ENCODE measurements at places on chromosomes 7 and 10.

- no peak overlapping the region for H3K27ac ChIP-seq
- no peaks in the 10 kb centered on the region for H3K27me3 ChIP-seq
- H3K4me1 ChIP-seq: no peaks in the 10 kb centered on the region
- H3K36me3 ChIP-seq: no peaks in the 10 kb centered on the region
- DNase-seq: no peak
These were observed 642.4 kb upstream of the STEAP1 start for GRCh38 chr7:89511900-89512299.

DNA sequence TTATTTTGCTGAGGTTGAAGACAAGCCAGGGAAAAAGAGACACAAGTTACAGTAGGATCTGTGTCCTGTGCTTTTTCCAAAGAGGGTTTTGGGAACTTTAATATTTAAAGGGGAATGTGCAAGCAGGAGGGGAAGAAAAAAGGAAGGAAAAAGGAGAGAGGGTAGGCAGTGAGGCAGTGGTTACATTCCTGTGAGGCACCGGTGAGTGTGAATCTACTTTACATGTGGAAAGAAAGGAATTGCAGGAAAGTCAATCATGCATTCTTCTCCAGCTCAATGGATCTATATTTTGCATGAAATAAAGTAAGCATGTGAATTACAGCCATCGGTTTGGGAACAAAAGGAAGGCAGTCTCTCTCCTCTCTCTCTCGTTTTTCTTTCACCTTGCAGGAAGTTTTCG, 12.6 kb upstream of the DYNC2I1 start:
- H3K27me3 ChIP-seq: no peaks in the 10 kb centered on the region
- H3K4me3 ChIP-seq: no peak overlapping the region
- DNase-seq: no peak
- H3K36me3 ChIP-seq: no peaks in the 10 kb centered on the region
- H3K4me1 ChIP-seq: no peaks in the 10 kb centered on the region

DNA sequence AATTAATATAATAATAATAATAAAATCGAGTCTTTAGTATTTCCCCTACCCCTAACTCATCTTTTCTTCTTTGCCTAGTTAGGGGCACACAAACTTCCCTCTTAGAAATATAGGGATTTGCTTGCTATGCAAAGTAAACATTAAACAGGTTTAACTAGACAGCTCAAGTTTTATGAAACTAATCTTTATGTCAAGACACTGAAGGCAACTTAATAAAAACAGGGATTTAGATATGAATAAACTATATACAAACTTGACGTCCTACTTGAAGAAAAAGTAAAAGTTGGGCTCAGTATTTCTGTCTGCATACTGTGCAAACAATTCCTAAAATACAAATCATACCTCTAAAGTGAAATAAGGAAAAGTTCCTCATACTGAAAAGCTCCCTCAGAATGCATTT, 52.1 kb upstream of the CAV2 start:
- H3K36me3 ChIP-seq: no peaks in the 10 kb centered on the region
- DNase-seq: no peak
- no peak overlapping the region for H3K27ac ChIP-seq
- no peaks in the 10 kb centered on the region for H3K4me1 ChIP-seq

DNA sequence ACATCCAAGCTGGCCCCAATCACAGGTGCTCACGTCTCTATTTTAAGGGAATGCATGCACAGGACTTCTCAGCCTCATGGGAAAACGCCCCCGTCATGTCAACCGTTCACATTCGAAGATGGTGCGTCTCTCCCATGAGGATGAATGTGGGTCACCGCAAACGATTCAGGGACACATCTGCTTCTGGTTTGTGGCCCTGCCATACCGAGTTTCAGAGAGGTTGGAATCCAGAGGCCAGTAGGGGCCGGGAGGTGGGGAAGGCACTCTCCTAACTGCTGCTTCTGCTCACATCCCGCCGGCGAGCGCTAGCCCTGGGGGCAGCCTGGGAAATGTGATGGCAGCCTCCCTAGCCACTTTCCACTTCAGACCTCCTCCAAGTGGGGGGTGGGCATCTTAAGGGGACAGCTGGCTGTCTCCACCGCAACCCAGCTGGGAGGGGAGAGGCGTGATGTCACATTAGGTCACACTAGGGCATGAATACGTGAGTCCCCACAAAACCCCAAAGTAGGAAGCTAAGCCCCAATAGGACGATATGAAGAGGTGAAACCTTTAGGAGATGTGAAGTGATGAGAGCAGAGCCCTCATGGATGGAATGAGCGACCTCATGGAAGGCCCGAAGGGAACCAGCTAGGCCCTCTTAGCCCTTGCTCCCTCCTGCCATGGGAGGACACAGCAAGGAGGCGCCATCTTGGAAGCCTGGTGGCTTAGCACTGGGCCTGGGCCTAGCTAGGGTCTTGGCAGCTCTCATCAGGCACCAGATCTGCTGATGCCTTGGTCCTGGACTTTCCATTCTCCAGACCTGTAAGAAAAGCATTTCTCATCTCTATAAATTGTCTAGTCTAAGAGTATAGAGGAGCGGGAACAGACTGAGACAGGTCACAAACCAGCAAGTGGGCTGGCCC, 107.8 kb downstream of the TCERG1L start:
- H3K27me3 ChIP-seq: no peaks in the 10 kb centered on the region
- no peaks in the 10 kb centered on the region for H3K4me1 ChIP-seq
- no peak overlapping the region for H3K4me3 ChIP-seq
- no peaks in the 10 kb centered on the region for H3K36me3 ChIP-seq
- H3K27ac ChIP-seq: no peak overlapping the region

DNA sequence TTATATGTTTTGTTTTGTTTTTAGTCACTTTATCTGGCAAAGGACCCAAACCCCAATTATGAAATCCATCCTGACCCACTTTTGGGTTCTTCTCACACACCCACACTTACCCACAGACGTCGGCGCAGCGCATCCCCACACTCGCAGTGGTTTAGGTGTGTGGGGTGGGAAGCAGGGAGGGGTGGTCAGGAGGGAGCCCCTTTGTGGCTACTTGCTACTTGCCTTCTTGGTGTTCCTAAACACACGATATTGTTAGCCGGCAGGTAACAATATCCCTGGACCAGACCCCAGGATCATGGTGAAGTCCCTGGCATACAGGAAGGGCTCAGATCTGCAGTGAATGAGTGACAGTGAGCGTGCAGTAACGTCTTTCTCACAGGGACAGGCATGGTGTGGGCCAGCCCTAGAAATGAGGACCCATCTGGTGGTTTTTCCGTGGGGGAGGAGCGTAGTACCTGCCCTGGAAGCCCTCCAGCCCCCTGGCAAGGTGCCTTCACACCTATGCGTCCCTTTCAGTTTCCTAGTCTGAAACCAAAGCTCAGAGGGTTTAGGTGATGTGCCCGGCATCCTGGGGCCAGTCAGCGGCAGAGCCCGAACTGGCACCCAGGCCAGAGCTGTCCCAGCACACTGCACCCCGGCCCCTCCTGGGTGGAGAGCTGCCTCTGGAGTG, 4.4 kb downstream of the SPOCK2 start:
- H3K4me1 ChIP-seq: peaks cover 2% of the 10 kb centered on the region
- no peak overlapping the region for H3K4me3 ChIP-seq
- no peak for DNase-seq
- no peak overlapping the region for H3K27ac ChIP-seq

- H3K27me3 ChIP-seq: no peaks in the 10 kb centered on the region
- no peaks in the 10 kb centered on the region for H3K36me3 ChIP-seq
- H3K4me3 ChIP-seq: no peak overlapping the region
- DNase-seq: no peak
These were observed 68.4 kb downstream of the CDHR3 start for GRCh38 chr7:106031300-106032035.

DNA sequence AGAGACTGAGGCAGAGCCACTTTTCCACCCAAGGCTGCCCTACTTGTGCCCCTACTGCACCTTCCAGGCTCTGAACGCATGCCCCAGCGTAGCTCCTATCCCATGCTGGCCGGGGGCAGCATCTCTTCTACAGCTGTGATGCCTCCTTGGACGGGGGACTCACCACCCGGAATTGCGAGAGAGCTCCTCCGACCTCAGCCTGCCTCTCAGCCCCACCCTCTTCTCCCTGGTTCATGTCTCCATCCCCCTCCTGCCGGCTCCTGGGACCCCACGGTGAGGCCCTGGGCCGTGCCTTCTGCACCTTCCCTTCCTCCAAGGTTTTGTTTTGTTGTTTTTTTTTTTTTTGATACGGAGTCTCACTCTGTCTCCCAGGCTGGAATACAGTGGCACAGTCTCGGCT, 112.4 kb downstream of the MICALL2 start:
- no peak for DNase-seq
- H3K4me3 ChIP-seq: no peak overlapping the region
- no peaks in the 10 kb centered on the region for H3K36me3 ChIP-seq

All from mesendoderm (in vitro differentiated cells).